Lower lobe of right lung (tissue), 2 donors: ENCODE measurements at places on chromosomes 3 and 15. TPM values are rescaled to one million over a fixed set of nuclear protein-coding genes. Genes with fewer than 3 reads are reported as not detected.
A peak's percentile ranks its signal among the peaks of the same experiment; 100 is the strongest.

The TTLL13 gene
- total RNA-seq, result not detected

DNA sequence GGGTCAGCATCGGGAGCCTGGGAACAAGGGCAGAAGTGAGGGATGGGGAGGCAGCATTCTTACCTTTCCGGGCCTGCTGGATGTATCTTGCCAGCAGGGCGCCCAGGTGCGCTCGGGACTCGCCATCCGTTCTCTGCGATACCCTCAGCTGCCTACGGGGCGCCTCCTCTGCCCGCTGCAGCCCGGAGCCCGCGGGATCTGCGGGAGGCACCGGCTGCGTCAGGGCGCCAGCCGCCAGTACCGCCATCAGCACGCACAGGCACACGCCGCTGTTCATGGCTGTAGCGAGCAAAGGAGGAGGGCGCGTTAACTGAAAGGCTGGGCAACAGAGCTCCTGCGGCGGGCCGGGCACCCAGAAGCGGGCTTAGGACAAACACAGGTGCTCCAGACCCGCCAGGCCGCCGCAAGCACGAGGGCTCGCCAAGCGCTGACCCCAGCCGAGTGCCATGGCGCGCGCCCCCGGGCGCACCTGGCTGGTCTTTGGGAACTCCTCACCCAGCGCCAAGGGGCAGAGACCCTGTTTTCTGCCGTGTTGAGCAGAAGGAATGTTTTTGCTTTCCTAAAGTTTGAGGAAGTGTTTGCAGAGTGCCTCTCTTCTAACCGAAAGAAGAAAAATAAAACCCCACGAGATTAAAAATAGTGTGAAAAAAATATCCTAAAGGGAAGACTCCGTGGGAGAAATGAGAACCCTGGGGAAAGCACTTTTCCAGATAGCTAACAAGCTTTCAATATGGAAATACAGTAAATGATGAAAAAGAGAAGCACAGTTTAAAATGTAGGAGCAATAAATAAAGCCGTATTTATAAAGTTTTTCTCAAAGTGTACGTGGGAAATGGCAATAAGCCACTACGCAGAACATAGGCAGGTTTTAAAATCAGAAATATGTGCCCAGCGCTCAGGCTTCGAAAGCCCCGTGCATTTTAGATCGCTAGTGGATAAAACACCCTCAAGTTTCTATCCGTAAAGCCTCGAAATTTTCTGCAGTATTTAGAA, 2.3 kb downstream of the CCK start:
- no peaks in the 10 kb centered on the region for H3K36me3 ChIP-seq
- H3K4me3 ChIP-seq, result peak overlapping the region; percentile 33
- H3K27ac ChIP-seq, result no peak overlapping the region

DNA sequence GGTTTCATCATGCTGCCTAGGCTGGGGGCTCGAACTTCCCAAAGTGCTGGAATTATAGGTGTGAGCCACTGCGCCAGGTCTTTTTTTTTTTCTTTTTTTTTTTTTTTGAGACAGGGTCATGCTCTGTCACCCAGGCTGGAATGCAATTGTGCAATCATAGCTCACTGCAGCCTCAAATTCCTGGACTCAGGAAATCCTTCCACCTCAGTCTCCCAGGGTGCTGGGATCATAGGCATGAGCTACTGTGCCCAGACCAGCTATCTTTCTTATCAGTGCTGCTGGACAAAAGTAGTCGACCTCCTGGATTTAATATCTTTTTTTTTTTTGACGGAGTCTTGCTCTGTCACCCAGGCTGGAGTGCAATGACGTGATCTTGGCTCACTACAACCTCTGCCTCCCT, 60.8 kb downstream of the TFDP2 start:
- no peaks in the 10 kb centered on the region for H3K27me3 ChIP-seq
- no peaks in the 10 kb centered on the region for H3K36me3 ChIP-seq
- DNase-seq, result no peak
- H3K27ac ChIP-seq, result no peak overlapping the region
- no peak overlapping the region for H3K4me3 ChIP-seq
- H3K4me1 ChIP-seq, result no peaks in the 10 kb centered on the region

DNA sequence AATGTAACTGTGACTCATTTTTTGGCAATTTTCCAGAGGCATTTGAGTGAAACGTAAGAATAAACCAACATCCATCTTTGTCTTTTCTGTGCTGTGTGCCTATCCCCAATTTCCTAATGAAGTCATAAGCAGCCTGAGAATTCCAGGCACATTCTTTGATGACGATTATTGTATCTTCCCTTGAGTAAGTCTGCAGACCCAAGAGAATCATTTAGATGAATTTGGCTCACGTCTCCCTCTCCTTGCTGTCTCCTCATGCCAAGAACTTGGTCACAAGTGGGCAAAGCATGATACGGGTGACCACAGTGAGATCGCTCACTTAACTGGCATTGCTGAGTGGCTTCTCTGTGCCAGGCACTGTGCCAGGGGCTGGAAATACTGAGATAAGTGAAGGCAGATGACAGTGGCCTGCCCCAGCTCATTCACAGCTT, 384.5 kb upstream of the IL12A start:
- H3K4me1 ChIP-seq, result no peaks in the 10 kb centered on the region
- no peaks in the 10 kb centered on the region for H3K36me3 ChIP-seq
- no peak overlapping the region for H3K27ac ChIP-seq
- H3K4me3 ChIP-seq, result no peak overlapping the region

The OXTR gene
- 0.50 TPM for total RNA-seq

DNA sequence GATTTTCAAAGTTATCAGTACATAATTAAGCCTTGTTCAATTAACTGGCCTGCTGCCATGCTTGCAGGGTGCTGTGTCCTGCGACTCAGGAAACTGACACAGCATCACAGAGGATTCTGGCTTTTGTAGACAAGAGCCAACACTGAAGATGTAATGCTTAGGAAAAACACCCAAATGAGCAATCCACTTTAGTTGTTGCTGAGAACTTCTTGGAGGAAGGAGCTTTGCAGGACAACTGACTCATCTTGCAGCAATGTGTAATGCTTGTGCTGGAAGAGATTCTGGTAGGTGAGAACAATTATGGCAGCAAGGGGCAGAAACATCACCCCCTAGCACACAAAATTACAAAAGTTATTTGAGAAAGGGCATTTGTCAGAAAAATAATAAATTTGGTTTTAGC, 67.6 kb downstream of the NLGN1 start:
- H3K36me3 ChIP-seq, result no peaks in the 10 kb centered on the region
- no peaks in the 10 kb centered on the region for H3K4me1 ChIP-seq
- no peak for DNase-seq
- H3K27me3 ChIP-seq, result no peaks in the 10 kb centered on the region
- no peak overlapping the region for H3K27ac ChIP-seq
